HFFc6 (cell line): ENCODE measurements at places on chromosomes 1 and 21. TPM values are rescaled to one million over a fixed set of nuclear protein-coding genes. Genes with fewer than 3 reads are reported as not detected.

The C1orf185 gene
- not detected in 3 replicates for total RNA-seq

DNA sequence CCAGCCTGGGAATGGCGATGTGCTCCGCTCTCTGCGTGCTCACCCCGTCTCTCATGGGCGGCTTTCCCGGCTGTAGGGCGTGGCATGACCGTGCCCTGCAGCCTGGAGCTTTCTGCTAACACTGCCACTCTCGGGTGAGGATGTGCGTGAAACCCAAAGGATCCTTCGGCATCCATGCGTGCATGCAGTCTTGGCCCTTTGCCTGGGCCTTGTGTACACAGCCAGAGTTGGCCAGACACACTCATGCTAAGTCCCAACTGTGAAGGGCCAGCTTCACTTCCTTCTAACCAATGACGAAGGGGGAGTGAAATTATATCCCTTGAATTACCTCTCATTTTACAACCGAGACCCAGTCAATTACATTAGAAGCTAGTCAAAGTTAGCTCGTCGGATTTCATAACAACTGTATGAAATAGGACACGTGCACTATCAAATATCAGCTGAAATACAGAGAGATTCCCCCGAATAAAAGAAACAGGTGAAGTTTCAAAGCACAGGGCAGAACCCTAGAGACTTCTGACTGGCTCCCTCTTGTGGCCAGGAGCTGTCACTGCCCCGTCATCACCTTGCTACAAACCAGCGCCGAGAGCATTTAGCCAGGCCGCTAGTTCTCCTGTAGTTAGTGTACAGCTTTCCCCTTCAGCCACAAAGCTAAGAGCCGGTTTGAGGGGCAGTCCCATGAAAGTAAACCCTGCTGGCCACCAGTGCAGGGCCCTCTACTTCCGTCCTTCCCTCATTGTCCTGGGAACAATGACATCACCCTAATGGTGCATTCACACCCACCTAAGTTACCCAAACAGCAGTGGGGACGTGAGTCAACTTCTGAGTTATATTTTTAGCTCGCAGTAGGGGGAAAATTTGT is 63.4 kb upstream of the COA6 start:
- DNase-seq: peak; percentile 28

DNA sequence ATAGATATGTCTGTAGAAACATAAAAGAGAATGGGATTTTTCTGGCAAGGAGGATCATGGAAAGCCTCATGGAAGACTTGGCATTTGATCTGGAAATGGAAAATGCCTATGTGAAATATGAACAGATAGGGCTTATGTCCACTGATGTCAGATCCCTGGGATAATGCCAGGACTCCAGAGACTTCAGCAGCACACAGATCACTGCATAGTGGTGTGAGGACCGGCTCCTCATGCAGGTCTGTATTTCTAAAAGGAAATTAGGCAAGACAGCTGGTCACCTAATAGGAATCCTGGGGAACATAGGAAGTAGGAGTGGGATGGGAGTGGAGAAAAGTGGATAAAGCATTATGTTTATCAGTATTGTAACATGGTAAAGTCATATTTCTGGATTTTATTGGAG is 56.8 kb upstream of the IPO9 start:
- no peak for DNase-seq

DNA sequence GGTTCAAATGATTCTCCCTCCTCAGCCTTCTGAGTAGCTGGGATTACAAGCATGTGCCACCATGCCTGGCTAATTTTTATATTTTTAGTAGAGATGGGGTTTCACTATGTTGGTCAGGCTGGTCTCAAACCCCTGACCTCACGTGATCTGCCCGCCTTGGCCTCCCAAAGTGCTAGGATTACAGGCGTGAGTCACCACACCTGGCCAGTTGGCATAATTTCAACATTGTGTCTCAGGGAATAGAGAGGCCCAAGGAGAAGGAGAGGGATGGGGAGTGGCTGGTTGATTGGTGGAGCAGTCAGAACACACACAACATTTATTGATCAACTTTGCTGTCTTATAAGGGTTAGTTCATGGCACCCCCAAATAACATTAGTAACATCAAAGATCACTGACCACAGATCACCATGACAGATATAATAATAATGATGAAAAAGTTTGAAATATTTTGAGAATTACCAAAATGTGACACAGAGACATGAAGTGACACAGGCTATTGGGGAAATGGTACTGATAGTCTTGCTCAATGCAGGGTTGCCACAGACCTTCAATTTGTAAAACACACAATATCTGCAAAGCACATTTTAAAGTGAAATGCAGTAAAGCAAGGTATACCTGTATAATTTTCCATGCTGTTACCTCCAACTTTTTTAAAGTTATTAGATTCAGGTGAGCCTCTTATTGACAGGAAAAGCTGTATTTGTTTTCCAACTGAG is 15.8 kb upstream of the CYB5R1 start:
- no peak for DNase-seq

GRCh38 chr1:203791498-203791897 is 3.9 kb upstream of the ZBED6 start:
- no peak for DNase-seq

DNA sequence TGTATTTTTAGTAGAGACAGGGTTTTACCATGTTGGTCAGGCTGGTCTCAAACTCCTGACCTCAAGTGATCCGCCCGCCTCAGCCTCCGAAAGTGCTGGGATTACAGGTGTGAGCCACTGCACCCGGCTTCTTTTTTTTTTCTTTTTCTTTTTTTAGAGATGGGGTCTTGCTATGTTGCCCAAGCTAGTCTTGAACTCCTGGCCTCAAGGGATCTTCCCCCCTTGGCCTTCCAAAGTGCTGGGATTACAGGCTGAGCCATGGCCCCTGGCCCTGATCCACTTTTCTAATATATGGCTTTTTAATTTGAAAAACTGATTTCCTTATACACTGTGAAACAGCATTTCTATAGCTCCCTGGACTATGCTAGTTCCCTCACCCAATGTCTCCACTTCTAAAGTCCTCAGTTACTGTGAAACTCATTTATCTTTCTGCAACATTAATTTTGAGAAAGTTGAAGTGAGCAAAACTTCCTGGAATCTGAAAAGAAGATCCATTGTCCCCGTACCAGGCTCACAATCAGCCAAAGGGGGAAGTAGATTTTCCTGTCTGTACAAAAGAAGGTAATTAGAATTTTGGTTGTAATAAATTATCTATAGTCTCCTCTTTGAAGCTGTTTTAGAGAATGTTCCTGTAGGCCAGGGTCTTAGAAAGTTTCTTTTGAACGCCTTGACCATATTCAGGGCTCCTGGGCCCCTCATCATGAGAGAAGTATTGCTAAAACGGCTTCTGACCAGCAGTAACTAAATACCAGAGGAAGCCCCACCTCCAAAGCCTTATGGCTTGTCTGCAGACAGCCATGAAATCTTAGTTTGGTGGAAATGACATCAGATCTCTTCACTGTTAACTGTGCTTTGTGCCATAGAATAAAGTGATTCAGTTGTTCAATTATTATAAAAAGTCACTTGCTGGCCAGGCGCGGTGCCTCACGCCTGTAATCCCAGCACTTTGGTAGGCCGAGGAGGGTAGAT is 34.9 kb downstream of the DEGS1 start:
- DNase-seq: no peak

The C8B gene
- total RNA-seq: not detected in 3 replicates

The CD1B gene
- not detected in 3 replicates for total RNA-seq
